Left lung (tissue), 14 donors: ENCODE measurements at places on chromosomes 13 and 19. TPM values are rescaled to one million over a fixed set of nuclear protein-coding genes. Genes with fewer than 3 reads are reported as not detected.

The ZNF154 gene
- 8.3 TPM for total RNA-seq

The CEACAM19 gene
- total RNA-seq: 5.4 TPM

DNA sequence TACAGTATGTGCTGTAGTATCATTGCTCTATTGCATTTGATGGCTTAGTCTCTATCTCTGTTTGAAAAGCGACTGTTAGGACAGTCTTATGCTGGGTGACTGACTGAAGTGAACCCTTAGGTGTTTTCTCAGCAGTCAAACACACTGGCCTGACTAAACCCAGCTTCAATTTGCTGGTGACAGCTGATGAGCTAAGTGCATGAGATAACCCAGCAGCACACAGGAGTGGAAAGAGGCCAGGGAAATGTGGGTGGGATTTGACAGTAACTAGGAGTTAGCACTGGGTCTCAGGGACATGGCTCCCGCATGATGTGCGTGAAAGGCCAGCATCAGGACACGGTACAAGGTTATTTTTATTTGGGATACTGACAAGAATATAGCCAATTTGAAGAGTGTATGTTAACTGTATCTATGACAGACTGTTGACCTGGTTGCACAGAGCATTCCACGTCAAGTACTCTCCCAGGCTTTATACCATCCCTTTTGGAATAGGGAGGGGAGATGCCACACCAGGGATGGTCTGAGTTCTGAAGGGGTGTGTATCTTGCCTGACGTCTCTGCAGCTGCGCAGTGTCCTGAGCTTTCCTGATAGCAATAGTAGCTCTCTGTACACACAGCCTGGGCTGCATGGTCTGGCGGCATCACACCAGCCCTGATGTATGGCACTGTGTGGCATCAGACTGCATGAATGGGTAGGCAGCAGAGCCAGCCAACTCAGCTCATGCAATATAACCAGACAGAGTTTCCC is 144.8 kb downstream of the FLT1 start:
- no peak for DNase-seq

- DNase-seq: peak; percentile 68
Observed at GRCh38 chr19:46724468-46724867, 7.6 kb upstream of the PRKD2 start.

DNA sequence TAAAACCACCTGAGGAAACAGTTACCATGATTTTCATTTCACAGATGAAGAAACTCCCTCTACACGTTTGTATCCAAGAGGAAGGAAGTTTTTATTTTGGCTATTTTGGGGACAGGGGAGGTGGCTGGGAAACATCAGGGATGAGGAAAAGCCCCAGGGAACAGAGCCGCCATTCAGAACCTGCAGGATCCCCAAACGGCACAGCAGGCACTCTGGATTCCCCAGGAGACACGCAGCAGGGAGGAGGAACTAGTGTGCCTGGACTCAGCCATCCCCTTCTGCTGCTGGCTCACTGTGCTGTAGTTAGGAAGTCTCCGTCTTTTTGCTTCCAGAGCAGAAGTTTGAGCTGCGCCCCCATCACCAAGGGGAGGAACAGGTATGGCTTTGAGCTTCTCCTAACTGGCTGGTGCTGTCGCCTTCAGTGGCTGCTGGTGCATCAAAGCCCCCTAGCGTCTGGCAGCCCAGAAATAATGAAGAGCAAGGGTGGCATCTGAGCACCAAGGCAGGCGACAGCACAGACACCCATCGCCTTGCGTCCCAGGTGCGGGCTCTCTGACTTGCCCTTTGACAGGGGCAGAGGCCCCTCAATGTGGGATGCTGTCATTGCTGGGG is 4.2 kb downstream of the NAPA start:
- no peak for DNase-seq

DNA sequence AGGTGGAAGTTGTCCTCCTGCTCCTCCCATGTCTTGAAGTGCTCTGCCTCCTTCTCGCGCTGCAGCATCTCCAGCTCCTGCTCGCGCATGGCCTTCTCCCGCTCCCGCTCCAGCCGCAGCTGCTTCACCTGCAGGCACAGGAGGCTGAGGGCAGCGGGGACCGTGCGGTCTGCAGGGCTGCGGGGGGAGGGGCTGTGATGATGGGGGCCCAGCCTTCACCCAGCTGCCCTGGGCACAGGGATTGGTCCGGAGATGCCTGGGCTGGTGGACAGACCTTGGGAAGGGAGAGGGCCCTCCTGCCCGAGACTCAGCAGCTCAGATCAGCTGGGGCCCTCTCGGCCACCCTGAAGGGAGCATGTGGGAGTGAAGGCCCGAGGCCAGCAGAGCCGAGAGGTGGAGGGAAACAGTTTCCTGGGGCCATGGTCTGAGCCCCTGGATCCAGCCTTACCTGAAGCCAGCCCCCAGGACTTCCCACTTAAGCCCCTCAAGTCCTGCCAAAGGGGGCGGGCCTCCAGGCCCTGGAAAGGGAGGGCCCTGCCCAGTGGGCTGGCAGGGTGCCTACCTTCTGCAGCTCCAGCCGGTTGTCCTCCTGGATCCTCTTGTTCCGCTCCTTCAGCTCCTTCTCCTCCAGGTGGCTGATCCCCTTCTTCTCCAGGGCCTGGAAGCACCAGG is 6.3 kb downstream of the CACTIN start:
- peak; percentile 67 for DNase-seq
